ENCODE measurements at places on chromosomes 3 and 15. TPM values are rescaled to one million over a fixed set of nuclear protein-coding genes. Genes with fewer than 3 reads are reported as not detected.

Gene FBXW12
- not detected for total RNA-seq

- DNase-seq, result no peak
Observed at GRCh38 chr3:193779933-193780332, 186.9 kb downstream of the OPA1 start.

- DNase-seq, result no peak
Observed at GRCh38 chr15:78909791-78910228, 35.0 kb downstream of the CTSH start.

GRCh38 chr15:90836296-90836871, 32.0 kb upstream of the FURIN start:
- no peak for DNase-seq

DNA sequence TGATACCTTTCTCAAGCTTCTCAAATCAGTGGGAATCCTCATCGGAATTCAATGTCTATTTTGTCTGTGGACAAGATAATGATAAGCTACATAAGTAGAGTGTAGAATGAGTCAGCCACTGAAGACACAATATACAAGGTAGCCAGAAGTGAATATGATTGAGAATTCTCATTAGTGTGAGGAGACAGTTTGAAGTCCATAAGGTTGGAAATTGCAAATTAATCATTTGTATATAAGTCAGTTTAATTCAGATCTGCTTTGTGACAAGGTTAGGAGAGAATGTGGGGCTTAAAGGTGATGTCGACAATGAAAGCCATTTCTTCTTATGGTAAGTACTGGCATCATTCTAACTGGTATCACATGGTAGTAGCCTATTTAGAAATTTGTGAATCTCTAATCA, 4.2 kb downstream of the ARPP21 start:
- DNase-seq, result no peak

GRCh38 chr3:127628788-127629466, at the start of gene PODXL2:
PODXL2 (plus strand) TSS chr3:127629185; CDS start chr3:127629220, 35 bp downstream.
- no peak for DNase-seq

DNA sequence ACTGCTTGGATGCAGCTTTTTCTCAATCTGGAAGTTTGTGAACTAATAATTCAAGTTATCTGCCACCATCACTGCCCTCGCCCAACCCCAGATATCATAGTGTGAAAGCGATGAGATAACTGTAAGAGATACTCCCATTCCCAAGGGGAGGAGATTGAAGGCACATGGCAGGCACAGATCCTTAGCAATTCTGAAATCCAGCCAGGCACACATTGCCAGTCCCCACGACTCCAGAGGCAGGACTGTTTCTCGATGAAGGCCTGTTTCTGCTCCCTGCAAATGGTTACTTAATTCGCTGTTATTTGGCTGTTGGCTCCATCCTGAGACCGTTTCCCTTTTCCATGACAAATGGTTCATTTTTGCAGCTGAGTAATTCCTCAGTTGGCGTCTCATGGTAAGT, 63.2 kb upstream of the NEDD4 start:
- no peak for DNase-seq

GRCh38 chr15:92914768-92915221, 14.7 kb downstream of the CHD2 start:
- DNase-seq, result no peak

DNA sequence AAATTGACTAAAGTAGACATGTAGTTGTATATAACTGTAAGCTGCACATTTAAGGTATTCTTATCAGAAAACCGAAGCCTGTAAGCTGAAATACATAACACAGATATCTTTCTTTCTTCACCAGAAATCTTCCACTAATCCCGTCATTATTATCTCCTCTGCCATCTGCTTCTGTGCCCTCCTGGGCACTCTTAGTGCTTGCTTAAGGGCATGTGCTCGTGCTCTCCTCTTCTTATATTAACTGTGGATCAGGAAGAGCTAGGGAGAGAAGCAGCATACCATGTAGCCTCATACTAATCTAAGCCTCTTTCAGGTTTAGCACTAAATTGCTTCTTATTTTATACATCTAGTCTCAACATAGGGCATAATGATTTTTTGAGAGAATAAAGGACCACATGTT, 60.8 kb downstream of the RIOX2 start:
- DNase-seq, result no peak

GRCh38 chr3:137110392-137110996, 152.7 kb downstream of the IL20RB start:
- DNase-seq, result peak; percentile 22

Gene FRMD4B
- total RNA-seq, result 0.90 TPM

- DNase-seq, result no peak
Observed at GRCh38 chr15:42182328-42182886, 25.7 kb downstream of the VPS39 start.

DNA sequence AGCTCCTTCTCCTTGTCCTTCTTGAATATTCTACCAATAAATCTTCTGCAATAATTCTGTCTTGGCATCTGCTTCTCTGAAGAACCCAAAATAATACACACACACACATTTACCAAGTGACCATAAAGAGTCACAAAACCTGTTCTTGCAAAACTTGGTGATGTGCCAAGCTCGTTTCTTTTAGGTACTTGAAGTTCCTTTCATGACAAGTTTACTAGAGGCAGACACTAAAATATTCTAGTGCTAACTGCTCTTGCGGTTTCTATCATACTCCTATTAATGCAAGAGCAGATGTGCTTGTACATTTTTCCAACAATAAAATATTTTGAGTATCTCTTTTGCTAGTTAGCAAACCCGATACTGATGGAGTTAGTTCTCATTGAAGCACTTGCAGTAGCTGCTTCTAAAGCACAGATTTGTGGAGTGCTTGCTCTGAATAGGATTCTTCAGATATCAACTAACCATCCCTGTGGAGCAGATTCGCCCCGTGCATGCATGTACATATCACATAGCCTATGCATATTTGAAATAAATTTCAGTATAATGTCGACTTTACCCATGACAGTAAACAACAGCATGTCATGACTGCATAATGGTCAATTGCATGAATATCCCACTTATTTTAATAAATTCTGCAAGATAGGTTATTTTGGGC, 23.2 kb downstream of the HHLA2 start:
- no peak for DNase-seq

Gene MEGF11
- 0.95 TPM for total RNA-seq

DNA sequence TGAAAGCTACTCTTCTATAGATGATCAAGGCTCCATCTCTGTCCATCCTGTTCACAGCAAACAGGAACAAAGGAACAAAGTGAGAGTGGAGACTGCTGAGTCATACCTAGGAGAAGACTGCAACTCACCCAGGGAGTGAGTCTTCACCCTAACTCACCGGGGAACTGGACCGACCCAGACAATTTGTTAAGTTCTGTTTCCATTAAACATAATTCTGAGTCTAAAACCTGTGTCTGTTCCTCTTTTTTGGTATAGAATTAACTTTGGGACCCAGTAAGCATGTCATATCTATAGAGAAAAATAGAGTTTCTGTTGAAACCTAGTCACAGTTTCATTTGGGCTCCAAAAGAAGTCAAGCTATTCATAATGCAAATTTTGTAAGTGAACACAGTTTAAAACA, 21.6 kb downstream of the CCDC80 start:
- DNase-seq, result no peak

GRCh38 chr3:171796625-171797264, 13.5 kb downstream of the PLD1 start:
- no peak for DNase-seq

- DNase-seq, result no peak
Observed at GRCh38 chr3:172128858-172129257, 89.5 kb downstream of the FNDC3B start.

GRCh38 chr15:61091289-61091616, 137.8 kb downstream of the RORA start:
- no peak for DNase-seq

Gene SERPINI2
- not detected for total RNA-seq

GRCh38 chr3:29249829-29250345, 31.0 kb upstream of the RBMS3 start:
- no peak for DNase-seq

Gene TMEM212
- not detected for total RNA-seq

Gene PLA1A
- total RNA-seq, result not detected

Gene PARP15
- total RNA-seq, result 0.21 TPM

Gene PTX3
- 2.1 TPM for total RNA-seq

GRCh38 chr3:110791995-110792686, 279.5 kb upstream of the NECTIN3 start:
- DNase-seq, result no peak

Gene TRH
- not detected for total RNA-seq

Gene SUCNR1
- not detected for total RNA-seq

DNA sequence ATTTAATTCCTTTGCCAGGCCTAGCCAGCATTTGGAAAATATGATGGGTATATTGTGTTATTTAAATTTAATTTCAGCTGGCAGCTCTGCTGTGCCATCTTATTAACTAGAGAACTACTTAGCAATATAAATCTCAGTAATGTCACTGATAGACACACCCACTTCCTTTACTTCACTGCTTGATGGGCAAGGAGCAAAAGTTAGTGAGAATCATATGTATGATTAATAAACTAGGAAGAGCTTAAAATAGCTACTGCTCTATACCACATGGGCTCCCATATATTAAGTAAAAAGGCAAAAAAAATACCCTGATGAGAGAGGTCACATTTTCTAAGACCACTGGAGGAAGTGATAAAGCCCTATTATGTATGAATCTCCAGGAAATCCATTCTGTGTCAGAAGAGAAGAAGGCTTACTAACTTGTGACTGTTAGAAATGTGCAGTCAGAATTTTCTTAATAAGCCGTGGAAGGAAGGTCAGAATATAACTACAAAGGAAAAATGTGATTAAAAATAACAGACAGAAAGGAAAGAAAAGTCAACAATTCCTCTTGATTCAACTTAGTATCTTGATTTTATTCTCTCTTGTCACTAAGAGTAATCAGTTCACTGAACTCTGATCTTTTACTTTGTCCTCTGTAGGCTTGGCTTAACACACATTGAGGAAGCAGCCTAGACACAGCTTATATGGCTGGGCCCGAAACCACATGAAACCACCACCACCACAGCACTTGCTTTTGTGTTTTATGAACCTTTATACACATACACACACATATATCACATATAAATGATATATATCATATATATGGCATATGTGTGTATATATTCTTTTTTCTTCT, 1233.9 kb upstream of the ALCAM start:
- DNase-seq, result no peak

GRCh38 chr3:53255423-53255774, 423 bp downstream of the TKT start:
- no peak for DNase-seq

DNA sequence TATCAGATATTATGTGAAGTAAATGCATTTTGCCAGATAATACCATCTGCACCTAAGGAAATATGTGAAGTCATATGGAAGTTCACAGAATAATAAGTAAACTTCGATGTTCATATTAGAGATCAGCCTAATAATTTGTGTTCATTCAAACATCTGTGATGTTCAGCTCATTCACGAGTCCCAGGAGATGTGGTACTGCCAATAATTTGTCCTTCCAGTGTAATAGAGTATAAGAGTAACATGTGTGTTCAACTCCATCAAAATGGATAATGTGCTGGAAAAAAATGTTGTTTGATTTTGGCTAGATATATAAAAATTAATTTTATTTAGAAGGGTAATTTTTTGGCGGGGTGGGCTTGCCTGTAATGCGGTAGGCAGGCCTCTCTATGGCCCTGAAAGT, 75.4 kb upstream of the ARL6 start:
- DNase-seq, result no peak

- no peak for DNase-seq
Observed at GRCh38 chr3:31724651-31725050, 191.9 kb downstream of the STT3B start.

DNA sequence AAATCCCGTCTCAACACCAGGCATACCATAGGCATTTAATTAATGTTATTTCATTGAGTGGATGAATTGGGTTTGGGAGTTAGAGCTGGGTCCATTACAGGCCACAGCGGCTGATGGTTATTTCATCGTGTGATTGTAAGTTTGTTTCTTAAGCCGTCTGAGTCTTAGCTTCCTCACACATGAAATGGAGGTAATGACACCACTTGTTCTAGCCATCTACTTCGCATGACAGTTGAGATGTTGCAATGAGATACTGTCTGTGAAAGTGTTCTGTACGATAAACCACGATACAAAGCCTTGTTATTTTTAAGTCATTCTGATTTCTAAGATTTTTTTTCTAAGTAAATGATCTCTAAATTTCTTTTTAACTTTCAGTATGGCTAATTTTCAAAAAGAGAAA, 8.6 kb upstream of the TP63 start:
- DNase-seq, result no peak

DNA sequence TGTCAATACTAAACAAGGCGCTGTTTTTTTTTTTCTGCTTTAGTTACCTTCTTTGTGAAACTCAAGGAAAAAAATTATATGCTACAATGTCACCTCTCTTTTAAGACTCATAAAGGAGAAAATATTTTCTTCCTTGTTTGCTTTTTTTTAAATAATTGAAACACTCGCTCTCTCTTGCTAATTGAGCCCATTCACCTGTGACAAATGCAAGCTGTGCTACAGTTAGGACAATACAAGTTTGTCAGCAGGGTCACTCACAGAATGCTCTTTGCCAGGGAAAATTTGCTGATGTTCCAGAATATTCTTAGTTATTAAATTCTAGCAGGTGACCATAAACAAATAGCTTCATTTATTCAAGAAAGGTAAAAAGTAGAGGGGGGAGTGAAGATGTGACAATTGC, 375.9 kb upstream of the DPPA4 start:
- DNase-seq, result no peak

DNA sequence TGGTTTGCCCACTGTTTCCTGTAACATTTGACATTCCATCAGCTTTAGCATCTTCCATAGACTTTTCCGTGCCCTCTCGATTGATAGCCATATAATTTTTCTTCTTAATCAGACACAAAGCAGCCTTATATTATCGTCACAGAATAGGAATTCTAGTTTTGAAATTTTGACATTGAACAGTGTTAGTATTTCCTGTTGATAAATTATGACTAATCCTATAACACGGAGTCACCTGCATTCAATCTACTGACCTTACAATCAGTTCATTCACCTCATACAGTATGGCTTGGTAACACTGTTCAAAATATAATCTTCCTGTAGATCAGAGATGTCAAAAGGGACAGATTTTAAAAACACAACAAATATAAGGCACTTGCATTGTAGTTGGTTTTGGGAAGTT, 423.7 kb downstream of the C3orf38 start:
- DNase-seq, result no peak

DNA sequence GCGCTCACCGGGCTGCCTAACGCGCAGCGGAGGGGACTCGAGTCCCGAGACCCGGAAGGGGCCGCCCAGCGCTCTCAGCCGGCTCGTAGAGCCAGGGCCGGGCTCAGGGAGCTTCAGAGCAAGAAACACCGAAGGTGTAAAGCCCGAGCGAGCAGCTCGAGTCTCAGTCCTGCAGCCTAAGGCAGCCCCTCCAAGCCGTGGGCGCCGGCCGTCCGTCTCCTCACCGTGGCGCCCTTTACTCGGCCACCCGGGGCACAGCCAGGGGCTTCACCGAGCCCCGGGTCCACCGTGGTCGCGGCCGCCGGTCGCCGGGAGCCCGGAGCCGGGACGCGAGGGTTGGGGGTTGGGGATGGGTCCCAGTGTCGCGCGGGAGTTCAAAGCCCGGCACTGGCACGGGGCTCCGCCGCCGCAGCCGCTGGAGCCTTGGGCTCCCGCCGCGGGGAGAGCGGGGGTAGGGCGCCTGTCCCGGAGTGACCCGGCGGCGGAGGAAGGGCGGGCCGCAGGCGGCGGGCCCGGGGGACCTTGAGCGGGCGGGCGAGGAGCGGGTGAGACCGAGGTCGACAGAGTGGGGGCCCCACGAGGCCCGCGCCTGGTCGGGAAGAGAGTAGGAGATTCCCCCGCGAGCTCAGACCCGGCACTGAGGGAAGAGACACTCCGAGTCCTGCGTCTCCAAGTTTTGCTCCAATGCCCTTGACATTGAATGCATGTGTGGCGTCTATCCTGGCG, 26.9 kb upstream of the THRB start:
- DNase-seq, result no peak

Gene TGM4
- 0.46 TPM for total RNA-seq

Data from Panc1 (cell line).